Stimulated activated CD8-positive, alpha-beta memory T cell treated with anti-CD3 and anti-CD28 coated beads, Interleukin-7, amount 100 ng/mL, for 4 hours (primary cell): ENCODE measurements at places on chromosomes 7 and 10.
A peak's percentile ranks its signal among the peaks of the same experiment; 100 is the strongest.

GRCh38 chr7:148723166-148723559, 24.5 kb downstream of the CUL1 start:
- no peak for DNase-seq

DNA sequence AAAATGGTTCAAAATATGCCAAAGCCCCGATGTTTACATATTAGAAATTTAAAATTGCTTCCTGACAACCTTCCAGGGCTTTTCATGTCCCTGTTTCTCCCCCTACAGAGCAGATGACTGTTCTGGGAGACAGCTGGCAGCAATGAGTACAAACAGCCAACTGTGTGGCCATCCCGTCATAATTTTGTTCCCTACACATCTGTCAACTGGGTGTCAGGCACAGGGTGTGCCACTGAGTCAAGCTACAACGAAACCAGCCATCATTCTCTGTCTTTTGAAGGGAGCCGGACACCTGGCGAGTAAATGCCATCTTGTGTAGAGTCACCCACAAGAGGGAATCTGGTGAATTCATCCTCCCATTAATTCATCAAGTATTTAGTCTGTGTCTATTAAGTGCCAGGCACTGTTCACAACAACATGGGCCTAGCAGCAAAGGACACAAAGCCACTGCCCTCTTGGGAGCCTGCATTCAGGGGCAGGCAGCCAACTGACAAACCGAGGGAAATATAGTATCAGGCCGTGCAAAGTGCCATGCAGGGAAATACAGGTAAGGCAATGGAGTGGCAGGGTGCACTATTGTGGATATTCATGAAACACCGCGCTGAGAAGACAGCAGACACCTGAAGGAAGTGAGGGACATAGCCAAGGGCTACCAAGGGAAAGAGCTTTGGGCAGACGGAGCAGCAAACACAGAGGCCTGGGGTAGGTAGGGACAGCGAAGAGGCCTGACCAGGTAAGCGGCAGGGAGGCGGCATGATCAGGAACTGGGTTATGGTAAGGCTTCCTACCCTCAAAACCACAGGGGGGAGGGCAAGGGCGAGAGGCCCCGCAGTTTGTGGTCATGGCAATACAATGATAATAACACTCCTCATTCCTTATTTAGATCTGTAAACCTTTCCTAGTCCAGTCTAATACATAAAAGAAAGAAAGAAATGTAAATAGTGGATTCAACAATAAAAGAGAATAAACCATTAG, 213.6 kb downstream of the FAM107B start:
- no peak for DNase-seq

DNA sequence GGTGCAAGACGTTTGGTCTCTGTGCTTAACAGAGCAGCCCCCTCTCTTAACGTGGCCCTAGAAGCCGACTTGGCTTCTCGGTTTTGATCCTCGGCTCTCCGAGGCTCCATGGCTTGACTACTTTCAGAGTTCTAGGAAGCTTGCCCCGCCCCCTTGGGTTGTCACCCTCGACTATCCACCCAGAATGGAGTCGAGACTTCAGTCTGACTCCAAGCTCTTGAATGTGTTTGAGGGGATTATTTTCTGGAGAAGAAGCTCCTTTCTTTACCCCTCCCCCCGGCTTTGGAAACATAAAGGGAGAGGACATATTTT, 448 bp downstream of the SEC24C start:
- peak; percentile 40 for DNase-seq

- DNase-seq = no peak
Measured at GRCh38 chr10:81872206-81872862, 2.7 kb upstream of the NRG3 start.

- DNase-seq = no peak
Measured at GRCh38 chr10:63042256-63042655, 90.9 kb upstream of the NRBF2 start.

DNA sequence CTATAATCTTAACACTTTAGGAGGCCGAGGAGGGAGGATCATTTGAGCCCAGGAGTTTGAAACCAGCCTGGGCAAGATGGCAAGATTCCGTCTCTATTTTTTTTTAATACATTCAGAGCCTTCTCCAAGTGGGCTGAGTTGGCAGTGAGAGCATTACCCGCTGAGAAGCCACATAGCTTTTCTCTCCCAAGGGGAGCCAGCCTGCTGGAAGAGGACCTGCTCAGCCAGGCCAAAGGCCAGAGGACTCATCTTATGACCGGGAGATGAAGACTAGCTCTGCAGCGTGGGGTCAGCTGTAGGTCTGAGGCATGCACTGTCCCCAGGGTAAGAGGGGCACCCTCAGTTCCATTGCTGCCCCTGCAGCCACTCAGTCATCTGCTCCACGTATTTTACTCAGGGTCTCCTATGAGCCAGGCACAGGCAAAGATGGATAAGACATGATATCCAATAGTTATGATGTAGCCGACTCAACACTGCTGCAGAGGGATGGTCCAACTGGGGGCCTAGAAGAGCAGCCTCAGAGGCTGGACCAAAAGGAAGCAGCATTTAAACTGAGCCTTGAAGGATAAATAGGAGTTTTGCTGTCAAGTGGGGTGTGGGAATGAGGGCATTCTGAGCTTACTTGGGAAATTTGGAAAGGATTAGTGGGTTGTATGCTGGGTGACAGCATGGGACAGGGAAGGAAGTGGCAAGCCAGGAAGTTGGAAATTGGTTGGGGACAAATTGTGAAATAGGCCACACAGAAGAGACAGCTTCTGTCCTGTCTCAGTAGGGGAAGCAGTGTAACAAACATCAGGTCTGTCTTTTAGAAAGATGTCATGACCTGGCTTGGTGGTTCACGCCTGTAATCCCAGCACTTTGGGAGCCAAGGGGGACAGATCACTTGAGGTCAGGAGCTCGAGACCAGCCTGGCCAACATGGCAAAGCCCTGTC, 1.6 kb upstream of the MARVELD1 start:
- no peak for DNase-seq

DNA sequence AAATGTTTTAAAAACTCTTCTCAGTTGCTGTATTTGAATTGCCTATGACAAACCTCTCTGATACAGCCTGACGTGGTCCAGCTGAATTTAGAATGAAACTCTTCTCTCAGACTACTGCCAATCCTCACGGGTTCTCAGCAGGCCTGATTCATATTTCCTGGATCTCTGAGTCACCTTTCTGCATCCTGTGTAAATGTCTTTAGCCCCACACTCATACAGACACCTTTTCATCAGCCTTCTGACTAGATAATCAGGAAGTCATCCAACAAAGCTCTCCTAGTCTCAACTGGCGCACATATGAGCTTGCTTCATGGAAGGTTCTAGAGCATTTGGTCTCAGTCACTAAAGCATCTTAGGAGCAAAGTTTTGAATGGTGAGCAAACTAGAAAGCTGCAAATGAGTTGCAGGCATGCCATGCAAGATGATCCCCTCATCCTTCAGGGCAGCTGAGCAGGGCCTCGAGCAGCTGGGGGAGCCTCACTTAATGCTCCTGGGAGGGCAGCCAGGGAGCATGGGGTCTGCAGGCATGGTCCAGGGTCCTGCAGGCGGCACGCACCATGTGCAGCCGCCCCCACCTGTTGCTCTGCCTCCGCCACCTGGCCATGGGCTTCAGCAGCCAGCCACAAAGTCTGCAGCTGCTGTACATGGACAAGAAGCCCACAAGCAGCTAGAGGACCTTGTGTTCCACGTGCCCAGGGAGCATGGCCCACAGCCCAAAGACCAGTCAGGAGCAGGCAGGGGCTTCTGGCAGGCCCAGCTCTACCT, 182.8 kb downstream of the ARHGAP12 start:
- DNase-seq = peak; percentile 42

GRCh38 chr7:15720849-15721471, 34.5 kb upstream of the MEOX2 start:
- no peak for DNase-seq

GRCh38 chr7:84207025-84207424, 12.4 kb upstream of the SEMA3A start:
- DNase-seq = no peak

DNA sequence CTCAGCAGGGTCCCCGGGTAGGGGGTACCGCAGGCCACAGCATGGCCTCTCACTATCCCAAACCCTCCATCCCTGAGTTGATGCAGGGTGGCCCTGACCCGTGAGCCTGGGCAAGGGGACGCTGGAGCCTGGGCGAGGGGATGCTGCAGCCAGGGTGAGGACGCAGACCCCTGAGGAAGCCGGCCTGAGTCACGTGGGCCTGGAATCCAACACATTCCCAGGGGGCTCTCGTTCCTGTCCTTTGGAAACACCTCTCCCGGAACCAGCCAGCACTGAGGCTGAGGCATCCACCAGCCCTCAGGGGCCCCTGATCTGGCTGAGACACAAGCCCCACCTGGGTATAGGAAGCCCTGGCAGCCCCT, 61.5 kb upstream of the NKX6-2 start:
- no peak for DNase-seq

- DNase-seq = no peak
Measured at GRCh38 chr10:79244841-79245504, 102.3 kb upstream of the PPIF start.

DNA sequence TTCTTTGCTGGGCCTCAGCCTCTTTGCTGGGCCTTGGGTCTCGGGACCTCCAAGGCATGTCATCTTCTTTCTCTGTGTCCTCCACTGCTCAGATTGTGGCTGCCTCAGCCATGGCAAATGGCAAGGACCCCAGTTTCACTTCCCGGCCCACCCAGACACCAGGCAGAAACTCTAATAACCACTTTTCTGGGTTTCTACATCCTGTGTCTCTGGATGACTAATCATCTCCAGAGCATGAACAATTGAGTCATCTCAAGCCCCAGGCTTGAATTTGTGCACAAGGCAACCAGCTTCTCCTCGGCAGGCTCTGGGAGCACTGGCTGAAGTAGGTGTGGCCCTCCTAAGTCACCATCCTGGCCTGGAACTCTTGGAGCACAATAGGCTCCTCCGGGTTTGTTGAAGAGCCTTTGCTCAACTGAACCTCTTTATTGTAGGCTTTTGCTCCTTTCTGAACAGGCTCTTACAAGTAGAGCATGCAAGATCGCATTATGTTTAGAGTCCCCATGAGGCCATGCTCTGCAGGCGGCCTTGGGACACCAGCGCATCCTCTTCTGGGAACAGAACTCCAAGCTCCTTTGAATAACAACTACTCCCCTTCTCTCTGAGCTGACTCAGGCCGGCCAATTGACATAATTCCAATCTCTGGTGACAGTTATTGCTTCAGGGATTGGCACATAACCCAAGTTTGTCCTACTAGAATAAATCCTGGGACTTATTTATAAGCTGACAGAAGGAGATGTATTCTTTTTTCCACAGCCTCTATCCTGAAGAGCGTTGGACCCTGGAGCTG, 218.1 kb downstream of the WDR11 start:
- DNase-seq = no peak

DNA sequence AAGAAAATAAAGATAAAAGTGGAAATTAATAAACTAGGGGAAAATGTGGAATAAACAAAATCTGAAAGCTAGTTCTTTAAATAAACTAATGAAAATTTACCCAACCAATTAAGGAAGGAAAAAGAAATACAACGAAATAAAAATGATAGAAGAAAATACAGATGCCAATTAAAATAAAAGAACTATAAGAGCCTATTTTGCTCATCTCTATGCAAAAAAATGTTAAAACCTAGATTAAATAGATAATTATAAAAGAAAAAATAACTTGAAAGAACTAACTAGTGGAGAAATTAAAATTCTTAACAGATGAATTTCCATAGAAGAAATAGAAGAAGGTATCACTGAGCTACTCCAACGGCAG, 32.7 kb downstream of the PKD1L1 start:
- DNase-seq = no peak

DNA sequence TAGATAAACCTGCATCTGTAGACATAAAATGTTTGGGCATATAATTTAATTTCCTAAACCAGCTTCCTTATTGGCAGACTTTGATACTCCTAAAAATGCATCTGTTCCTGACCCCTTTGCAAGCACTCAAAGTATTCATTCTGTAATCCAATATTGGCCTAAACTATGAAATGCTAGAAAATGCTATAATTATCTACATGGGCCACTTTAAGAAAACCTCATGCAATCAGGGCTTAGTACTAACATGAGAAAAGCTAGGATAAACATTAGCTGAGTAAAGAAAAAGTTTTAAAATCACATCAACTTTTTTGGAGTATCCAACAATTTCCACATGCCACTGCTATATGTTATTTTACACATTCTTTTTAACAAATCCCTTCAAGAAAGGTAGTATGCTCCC, 57.2 kb downstream of the PARD3 start:
- DNase-seq = no peak

DNA sequence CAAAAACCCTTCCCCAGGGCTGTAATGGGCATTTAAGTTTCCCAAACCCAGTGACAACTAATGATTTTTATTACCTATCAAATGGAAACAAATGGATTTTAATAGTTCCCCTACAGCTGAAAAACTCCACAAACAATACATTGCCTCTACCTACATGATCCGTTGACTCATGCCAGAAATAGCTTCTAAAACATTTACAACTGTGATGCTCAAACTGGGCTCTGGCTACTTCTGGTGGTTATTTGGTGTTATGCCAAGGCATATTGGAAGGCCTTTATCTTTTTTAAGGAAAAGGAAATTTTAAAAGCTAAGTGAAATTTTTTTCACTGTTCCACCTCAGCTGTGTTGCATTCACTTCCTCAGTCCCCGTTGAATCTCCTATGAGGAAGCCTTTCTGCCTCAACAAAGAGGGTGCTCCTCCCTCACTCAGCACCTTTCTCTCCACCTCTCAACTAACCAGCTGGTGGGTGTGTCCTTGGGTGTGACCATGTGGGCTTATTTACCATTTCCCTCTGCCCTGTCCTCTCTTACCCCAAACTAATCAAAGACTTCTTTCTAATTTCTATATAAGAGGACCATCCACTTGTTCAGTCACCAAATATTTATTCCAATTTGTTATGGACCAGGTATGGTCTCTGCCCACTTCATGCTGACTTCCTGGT, 82.9 kb downstream of the PRTFDC1 start:
- no peak for DNase-seq

- no peak for DNase-seq
Measured at GRCh38 chr7:141700848-141701371, 1.1 kb downstream of the DENND11 start.

- DNase-seq = peak; percentile 54
Measured at GRCh38 chr10:17003151-17003550, 126.5 kb downstream of the CUBN start.

GRCh38 chr10:8460626-8461025, 406.1 kb downstream of the GATA3 start:
- DNase-seq = no peak

DNA sequence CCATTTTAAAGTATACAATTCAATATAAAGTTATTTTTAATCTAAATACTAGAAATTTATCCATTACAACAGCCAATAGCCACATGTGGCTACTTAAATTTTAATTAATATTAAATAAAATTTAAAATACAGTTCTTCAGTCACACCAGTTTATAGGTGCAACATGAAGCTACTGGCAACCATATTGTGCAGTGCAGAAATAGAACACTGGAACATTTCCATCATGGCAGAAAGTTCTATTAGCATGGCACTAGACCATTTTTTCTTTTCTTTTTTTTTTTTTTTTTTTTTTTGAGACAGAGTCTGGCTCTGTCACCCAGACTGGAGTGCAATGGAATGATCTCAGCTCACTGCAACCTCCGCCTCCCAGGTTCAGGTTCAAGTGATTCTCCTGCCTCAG, 5.2 kb upstream of the ASCC1 start:
- DNase-seq = no peak
